ENCODE measurements at places on chromosomes 7 and 10.

DNA sequence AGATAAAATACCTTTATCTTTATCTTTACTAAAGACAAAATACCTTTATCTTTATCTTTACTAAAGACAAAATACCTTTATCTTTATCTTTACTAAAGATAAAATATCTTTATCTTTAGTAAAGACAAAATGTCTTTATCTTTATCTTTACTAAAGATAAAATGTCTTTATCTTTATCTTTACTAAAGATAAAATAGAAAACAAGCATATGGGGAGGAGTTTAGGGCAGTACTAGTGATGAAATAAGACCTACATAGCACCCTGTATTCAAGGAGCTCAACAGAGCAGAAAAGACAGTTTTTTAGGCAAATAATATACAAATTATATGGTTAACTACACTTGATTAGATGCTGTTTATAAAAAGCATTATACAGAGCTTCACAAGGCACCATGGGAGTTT lies 19.3 kb downstream of the ANKRD22 start:
- no peak for DNase-seq

- DNase-seq: peak; percentile 19
Observed at GRCh38 chr10:98262571-98262970, 5.4 kb downstream of the LOXL4 start.

DNA sequence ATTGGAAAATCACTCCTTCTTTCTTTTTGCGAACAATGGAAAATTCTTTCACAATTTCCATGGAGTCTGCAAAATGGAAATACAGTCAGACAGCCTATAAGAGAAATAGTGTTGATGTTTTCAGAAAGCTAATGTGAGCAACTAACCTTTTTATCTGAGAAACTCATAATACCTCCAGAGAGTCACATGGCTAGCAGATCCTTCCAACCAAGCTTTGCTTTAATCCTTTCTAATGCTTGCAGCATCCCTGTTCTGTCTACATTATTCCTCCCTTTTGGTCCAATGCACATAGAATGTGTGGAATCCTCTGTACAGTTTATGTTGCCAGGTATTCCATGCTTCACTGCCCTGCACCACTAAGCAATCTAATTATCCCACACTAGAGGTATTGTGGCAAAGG lies 717.5 kb upstream of the LRRN3 start:
- DNase-seq: no peak

DNA sequence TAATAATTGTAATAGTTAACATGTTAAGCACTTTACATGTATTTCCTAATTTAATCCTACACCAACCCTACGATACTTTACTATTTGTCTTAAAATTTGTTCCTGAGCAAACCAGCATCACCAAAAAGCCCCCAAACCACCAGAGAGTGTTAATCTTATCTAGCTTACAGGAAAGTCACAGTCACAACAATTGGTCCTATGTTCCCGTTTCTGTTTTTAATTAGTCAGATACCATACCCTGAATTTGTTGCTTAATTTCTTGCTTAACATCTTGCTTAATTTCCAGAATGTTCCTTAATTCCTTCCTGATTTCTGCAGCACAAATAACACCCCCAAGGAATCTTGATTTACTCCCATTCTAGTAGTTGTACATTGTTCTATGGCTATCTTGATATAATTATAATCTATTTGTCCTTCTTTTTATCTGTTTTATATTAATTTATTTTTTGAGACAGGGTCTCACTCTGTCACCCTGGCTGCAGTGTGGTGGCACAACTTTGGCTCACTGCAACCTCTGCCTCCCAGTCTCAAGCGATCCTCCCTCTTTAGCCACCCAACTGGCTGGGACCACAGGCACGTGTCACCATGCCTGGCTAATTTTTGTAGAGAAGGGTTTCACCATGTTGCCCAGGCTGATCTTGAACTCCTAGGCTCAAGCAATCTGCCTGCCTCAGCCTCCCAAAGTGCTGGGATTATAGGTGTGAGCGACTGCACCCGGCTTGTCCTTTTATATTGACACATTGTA lies 6.6 kb upstream of the PDSS1 start:
- no peak for DNase-seq

GRCh38 chr7:158052381-158053060 lies 535.1 kb downstream of the PTPRN2 start:
- DNase-seq: no peak

DNA sequence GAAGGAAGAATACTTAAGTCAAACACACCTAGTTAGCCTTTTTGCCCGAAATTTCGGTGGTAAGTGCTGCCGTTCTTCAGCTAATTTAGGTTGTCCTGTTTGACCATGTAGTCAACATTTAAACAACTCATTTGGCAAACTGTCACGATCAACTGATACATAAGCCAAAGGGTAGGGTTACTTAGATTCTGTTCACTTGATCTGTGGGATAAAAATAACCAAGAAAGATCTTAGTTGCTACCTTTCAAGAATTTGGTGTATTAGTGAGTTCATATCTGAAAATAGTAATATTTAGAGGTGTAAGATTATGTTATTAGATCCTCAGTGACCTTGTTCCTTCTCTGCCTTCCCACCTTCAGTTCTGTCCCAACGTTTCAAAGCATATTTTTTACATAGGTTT lies 2.0 kb downstream of the TNKS2 start:
- DNase-seq: no peak

DNA sequence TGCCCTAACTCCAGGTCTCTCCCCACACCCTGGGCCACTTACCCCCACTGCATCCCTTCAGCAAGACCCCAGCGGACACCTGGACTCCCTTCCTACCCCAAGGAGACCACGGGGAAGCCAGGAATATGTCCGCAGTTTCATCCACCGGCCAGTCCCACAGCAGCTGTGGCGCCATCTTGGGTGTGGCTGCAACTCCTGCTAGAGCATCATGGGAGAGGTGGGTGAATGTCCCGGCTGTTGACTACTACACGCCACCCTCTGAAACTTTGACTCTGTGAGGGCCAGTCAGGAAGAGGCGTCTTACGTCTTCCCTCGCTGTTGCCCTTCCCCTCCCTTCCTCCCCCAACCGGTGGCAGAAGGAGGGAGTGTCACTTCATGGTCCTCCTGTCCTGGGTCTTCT lies 238.3 kb upstream of the RNF32 start:
- no peak for DNase-seq

GRCh38 chr7:158023681-158024350 lies 563.8 kb downstream of the PTPRN2 start:
- no peak for DNase-seq

- peak; percentile 40 for DNase-seq
Observed at GRCh38 chr10:123287594-123288247, 133.5 kb downstream of the BUB3 start.

GRCh38 chr10:36717118-36717517 lies 408.3 kb upstream of the ANKRD30A start:
- DNase-seq: no peak

DNA sequence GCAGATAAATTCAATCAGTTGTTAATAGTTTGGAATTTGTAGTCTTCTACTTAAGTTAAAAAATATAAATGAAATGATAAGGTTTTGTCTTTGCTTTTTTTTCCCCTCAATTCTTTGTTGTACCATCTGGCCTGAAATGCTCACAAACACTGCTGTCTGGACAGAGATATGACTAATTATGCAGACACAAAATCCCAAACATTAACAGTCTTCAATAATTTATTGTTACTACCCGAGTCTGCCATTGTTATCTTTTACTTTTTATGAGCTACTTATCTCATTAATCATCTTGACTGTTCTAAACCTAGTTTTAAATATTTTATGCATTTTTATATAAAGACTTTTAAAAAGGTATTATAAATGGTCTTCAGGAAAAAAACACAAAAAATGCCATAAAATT lies 64.7 kb upstream of the THSD7A start:
- DNase-seq: no peak

GRCh38 chr7:131109011-131109758 lies 218.5 kb upstream of the MKLN1 start:
- DNase-seq: no peak

GRCh38 chr7:29243910-29244655 lies 49.5 kb downstream of the CHN2 start:
- DNase-seq: peak; percentile 55

- DNase-seq: no peak
Observed at GRCh38 chr10:15605740-15606369, 113.9 kb downstream of the ITGA8 start.

GRCh38 chr7:148521271-148521670 lies 69.3 kb upstream of the C7orf33 start:
- DNase-seq: no peak

GRCh38 chr10:79285315-79286197 lies 61.7 kb upstream of the PPIF start:
- DNase-seq: peak; percentile 43

- DNase-seq: no peak
Observed at GRCh38 chr10:35843524-35844181, 201.6 kb upstream of the FZD8 start.

GRCh38 chr7:70208236-70209063 lies 610.2 kb downstream of the AUTS2 start:
- no peak for DNase-seq

- no peak for DNase-seq
Observed at GRCh38 chr10:85977642-85978041, 389.0 kb downstream of the GRID1 start.

GRCh38 chr7:155210356-155210755 lies 87.3 kb upstream of the INSIG1 start:
- no peak for DNase-seq

GRCh38 chr7:1706381-1706720 lies 36.3 kb downstream of the ELFN1 start:
- DNase-seq: no peak

- DNase-seq: no peak
Observed at GRCh38 chr7:113414401-113415035, 296.2 kb upstream of the SMIM30 start.

DNA sequence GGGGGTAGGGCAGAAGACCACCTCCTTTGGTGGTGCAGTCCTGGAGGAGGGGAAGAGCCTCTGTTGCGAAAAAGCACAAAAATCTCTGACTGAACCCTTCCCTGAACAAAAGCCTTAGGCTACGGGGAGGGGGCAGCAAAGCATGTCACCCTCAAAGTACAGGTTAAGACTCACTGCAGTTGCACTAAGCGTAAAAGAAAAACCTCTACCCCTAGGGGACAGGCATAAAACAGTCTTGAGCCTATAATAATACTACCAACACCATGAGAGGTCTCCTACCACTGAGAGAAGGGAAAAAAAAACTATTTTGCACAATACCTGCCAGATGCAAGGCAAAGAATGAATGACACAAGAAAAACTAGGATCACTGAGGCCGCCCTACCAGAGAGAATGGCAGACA lies 17.3 kb downstream of the TNPO3 start:
- DNase-seq: no peak

DNA sequence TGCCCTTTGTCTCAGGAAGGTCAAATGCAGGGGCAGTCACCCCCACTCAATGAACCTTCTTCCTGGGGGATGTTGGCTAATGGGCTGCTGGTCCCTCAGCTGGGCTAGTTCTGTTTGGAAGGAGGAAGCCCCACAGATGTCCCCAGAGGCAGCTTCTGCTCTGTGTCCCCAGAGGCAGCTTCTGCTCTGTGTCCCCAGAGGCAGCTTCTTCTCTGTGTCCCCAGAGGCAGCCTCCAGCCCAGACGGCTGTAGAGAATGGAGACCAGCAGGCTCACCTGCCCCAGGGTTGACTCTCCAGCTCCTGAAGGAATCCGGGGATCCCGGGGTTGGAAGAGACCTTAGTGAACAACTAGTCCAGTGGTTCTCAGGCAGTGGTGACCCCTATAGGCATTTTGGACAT lies 62.5 kb upstream of the LEP start:
- no peak for DNase-seq

DNA sequence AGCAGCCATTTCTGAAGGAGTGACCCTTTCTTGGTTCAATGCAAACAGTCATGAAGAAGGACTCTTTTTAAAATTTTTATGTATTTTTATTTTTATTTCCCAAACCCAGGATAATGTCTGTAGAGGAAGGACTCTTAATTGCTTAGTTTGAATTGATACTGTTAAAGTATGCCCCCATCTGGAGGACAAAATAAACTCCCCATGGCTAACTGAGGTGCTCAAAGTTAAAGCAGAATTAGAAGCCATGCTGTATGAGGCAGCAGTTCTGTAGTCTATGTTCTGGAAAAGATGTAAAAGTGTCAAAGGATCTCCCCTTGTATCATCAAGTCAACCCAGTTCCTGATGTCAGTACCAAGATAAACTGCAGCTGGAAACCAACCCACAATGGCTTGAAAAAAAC lies 617.9 kb upstream of the GRM3 start:
- DNase-seq: no peak

- peak; percentile 41 for DNase-seq
Observed at GRCh38 chr10:69101451-69102095, 13.7 kb downstream of the SRGN start.

- DNase-seq: no peak
Observed at GRCh38 chr10:93154531-93154930, 80.8 kb downstream of the CYP26A1 start.

GRCh38 chr7:41977151-41977651 lies 259.8 kb downstream of the GLI3 start:
- DNase-seq: no peak

- no peak for DNase-seq
Observed at GRCh38 chr7:65448816-65449504, 75.3 kb downstream of the ZNF92 start.

GRCh38 chr10:101892782-101893391 lies 49.3 kb upstream of the KCNIP2 start:
- DNase-seq: no peak

DNA sequence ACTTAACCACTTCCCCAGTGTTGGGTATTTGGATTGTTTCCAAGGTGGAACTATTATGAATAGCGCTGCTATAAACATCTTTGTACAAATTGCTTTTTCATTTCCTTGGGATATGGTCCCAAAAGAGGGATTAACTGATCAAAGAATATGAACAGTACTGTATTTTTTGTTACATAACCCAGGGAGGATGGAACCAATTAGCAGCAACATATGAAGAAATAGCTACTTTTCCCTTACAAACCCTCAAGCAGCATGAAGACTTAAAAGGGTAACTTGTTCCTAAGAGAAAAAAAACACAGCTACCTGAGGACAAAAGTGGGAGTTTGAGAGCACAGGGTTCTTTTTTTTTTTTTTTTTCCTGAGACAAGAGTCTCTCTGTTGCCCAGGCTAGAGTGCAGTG lies 13.1 kb upstream of the TLX1 start:
- DNase-seq: no peak

- DNase-seq: no peak
Observed at GRCh38 chr7:123096434-123096833, 100.9 kb upstream of the TAS2R16 start.

DNA sequence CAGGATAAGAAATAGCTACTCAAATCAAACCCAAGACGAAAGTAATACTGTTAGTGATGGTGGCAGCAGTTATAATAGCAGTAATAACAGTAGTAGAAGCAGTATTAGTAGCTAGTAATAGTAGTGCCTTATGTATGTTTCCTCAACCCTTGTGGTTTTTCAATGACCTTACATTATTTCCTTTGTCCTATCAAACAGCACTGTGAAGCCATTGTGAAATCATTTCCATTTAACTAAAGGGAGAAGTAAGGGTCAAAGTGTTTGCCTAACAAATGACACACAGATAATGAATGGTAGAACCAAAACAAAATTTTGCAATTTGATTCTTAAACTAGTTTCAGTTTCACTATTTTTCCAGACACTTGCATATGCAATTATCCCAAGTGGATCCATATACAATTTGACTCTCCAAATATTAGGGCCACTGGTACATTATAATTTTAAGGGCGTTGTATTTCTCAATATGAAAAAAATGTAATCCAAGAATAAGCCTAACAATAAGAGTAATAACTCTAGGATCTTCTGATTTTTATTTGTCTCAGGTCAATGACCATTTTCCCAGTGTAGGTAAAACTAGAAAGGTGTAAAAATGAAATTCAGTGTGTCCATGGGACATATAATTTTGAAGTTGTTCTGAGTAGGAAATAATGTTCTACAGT lies 33.7 kb upstream of the TMEM26 start:
- DNase-seq: no peak

- DNase-seq: no peak
Observed at GRCh38 chr10:125482637-125483036, 200.3 kb downstream of the TEX36 start.

GRCh38 chr10:124641282-124642087 lies 102.7 kb downstream of the FAM53B start:
- DNase-seq: peak; percentile 54

All from activated CD4-positive, alpha-beta T cell treated with anti-CD3 and anti-CD28 coated beads, Interleukin-2, amount 50 U/mL, for 48 hours (primary cell).